ENCODE measurements at places on chromosomes 7 and 10.

DNA sequence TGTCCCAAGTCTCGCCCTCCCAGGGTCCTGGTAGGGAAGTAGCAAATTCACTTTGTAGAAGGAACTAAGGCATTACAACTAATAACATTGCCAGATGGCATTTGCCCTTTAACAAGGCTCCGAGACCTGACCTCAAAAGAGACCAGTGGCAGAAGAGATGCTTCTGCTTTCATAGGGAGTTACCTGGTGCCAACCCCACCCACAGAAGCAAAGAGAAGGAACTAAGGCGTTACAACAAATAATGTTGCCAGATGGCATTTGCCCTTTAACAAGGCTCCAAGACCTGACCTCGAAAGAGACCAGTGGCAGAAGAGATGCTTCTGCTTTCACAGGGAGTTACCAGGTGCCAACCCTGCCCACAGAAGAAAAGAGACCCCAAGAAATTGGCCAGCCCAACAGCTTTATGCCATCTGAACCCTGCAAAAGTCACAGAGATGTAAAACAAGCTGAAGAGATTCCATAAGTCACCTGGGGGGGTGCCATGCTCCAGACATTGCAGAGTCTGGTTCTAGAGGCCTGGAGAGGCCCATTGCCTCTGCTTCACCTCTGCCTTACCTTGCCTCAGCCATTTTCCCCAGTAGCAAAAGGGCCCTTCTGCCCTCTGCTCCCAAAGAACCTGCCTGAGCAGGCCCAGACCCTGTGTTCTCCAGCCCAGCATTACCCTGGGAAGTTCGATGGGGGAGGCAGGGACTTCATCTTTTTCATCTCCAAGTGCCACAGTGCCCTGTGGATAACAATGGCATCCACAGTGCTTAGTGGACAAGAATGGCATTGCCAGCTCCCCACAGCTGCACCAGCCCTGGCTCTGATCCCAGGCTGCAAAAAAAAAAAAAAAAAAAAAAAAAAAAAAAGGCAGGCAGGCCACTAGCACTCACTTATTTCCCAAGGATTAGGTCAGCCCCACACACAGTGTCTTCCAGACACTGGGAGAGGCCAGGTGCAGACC, 179.5 kb upstream of the PLXNA4 start:
- DNase-seq = peak; percentile 9

- DNase-seq = peak; percentile 35
Measured at GRCh38 chr10:116521424-116522290, 24.1 kb upstream of the PNLIP start.

DNA sequence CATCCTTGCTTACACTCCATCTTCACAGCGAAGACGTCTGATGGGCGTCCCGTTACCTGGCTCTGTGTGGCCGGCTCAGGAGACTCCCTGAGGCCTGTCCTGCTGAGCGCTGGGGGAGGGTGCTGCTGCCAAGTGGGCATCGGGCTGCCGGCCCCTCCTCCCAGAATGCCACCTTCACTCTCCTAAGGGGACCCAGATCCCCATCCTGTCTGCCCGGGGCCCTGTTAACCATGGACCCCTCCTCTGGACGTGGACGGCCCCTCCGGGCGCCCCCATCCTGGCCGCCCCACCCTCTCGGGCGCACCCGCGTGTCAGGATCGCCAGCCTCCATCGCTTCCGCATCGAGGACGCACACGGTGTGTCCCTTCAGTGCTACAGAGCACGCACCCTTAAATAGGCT, 7.3 kb upstream of the FOXL3 start:
- DNase-seq = no peak

GRCh38 chr10:73998623-73998928, 660 bp downstream of the VCL start:
- DNase-seq = no peak

DNA sequence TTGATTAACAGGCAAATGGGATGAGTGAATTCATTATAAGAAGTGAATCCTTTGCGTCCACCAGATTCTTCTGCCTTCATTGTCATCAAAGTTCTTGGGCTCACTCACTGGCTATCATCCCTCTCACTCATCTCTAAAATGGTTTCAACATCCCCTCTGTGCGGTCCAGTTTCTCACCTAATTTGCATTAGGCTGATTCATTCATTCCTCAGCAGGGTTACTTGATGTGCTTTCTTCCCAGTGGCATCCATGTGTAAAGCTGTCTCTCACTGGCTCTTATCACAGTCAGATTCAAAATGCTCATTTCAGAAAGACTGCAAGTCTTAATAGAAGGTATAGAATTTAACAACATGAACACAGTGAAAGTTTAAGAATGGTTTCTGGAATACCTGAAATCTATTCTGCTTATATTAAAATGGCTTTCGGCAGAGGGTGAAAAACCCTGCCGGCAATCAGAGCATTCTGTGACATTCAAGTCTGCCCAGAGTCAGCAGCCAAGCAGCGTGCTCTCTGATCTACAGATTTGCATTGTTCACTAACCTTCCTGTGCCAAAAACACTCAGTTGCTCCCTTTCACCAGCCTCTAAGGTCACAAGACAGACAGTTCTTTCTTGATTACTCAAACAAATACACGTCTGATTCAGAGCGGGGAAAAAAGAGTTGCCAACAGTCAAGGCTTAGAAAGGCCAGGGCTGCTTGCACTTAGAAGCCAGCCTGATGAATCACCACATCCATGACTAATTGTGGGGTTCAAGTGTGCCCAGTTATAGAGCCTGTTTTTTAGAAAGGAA, 106.7 kb downstream of the TES start:
- DNase-seq = no peak

DNA sequence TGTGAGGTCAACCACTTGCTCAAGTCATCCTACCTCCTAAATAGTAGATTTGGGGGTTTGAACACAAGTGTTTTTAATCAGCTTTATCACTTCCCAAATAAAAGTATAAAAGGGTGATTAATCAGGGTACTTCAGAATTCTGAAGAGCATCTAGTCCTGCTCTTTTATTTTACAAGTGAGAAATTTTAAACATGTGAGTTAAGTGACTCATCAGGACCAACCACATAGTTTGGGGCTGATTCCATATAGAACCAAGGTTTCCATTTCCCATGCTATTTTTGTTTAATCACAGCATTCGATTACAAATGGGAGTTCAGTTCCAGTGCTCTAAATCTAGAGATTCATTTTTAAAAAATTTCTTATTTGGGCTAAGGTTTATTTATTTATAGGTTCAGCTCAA, 113.4 kb downstream of the GPR158 start:
- no peak for DNase-seq

DNA sequence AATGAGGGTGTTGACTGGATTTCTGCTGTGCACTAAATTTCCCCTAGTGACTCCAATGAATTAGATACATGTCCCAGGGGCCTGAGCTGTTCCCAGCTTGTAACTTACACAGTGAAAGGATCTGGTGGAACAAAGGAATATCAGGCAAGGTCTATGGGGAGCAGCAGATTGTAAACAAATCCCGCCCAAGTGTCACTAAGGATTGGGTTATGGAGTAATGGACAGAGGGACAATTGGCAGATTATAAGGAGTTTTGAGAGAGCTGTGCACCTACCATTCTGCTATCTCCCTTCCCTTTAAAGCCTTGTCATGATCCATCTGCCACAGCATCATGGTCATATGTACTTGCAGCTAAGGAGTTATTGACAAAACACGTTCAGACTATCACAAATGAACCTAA, 183.0 kb downstream of the RAB11FIP2 start:
- no peak for DNase-seq

DNA sequence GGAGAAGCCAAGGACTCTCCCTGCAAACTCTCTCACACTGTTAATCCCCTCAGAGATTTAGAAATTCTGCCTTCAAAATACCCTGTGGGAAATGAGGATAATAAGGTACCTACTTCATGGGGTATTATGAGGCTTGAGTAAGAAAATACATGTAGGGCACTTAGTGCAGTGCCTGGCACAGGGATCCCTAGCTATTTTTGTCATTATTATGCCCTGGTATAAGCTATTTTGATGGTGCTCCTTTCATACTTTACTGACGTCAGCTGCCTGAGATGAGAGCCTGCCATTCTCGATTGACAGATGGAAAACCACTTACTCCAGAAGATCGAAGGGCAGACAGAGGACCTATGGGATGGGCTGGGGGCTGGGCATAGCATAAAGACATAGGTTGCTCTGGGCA, 30.1 kb downstream of the MKX start:
- no peak for DNase-seq

GRCh38 chr10:4307910-4308309, 518.1 kb upstream of the AKR1E2 start:
- DNase-seq = no peak

DNA sequence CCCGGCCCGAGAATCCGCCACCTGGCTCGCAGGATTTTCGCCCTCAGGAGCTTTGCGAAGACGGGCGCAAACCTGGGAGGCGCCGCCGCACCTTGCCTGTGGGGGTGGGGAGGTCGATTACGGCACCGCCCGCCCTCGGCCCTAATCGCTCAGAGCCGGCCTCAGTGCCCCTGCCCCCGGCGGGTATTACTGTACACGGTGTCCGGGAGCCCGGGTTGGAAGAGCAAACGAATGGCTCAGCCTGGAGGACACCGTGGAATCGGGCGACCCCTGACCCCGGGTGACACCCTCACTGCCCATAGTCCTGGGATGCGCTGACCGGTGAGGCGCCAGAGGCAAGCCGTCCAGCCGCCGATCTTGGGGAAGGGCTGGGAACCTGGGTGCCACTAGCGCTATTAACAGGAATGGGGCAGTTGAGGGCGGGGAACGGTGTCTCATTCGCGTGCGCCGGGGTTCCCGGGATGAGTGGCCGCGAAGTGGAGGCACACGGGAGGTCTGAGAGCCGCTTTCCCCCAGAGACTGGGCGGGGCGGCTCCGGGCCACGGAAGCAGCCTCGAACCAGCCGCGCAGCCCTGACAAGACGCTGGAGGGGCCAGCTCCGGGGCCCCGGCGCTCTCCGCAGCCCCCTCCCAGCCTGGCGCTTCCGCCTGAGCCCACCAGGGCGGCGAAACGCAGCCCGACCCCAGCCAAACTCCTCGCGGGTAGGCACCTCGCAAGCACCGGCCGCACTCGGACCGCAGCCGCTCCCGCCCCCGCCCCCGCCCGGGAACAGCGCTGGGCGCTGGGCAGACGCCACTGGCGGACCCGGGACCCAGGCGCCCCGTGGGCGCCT, 167.5 kb downstream of the NRF1 start:
- no peak for DNase-seq

- DNase-seq = no peak
Measured at GRCh38 chr10:103558911-103559310, 65.4 kb downstream of the NEURL1 start.

DNA sequence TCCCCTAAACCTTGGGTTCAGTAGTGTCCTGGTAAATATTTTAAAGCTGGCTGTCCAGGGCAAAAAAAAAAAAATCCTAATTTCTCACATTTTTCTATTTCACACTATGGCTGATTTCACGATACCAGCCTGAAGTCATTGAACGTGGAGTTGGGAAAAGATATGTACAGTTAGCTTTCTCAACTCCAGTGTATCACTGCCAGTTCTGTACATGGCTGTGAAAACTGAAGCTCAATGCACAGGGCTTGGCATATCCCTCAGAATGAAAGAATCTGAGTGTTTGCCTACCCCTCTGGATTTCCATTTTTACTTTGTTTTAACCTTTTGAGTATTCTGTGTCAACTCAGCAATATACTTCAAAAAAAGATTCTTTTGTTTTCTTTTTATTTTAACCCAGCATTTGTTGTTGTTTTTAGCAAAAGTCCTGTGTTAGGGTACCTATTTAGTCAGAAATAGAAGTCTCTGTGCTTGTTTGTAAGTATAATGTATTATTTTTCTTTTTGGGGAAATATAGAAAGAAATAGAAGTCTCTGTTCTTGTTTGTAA, 274.5 kb downstream of the ADK start:
- no peak for DNase-seq
